ENCODE measurements at places on chromosomes 12 and 14.
A peak's percentile ranks its signal among the peaks of the same experiment; 100 is the strongest.

DNA sequence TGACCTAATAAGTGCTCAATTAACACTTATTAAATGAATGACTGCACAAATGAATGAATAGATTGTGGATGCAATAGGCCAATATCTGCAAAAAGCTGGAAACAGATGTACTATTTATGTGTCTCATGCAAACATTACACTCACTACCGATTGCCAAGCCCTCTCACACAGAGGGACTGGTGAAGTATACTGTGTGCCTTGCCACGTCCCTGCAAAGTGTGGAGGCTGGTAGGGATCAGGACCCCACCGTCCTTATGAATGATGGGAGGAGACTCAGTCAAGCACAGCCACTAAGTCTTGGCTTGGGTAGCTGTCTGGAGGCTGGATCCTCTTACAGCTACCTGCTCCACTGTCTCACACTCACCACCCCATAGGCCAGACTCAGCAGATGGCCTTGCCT lies 3.9 kb upstream of the TUNAR start:
- DNase-seq = no peak

GRCh38 chr12:15038137-15038536 lies 65.3 kb downstream of the PDE6H start:
- no peak for DNase-seq

DNA sequence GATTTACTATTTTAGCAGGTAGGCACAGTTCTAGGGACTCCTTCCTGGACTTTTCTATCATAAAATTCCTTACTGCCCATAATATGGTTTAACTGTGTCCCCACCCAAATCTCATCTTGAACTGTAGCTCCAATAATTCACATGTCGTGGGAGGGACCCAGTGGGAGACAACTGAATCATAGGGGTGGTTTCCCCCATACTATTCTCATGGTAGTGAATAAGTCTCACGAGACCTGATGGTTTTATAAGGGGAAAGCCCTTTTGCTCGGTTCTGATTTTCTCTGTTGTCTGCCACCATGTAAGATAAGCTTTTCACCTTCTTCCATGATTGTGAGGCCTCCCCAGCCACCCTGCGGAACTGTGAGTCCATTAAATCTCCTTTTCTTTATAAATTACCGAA lies 10.0 kb upstream of the ETV6 start:
- no peak for DNase-seq

- DNase-seq = no peak
Measured at GRCh38 chr14:98925354-98926040, 346.5 kb downstream of the BCL11B start.

- DNase-seq = no peak
Measured at GRCh38 chr12:50720085-50720484, 43.8 kb upstream of the ATF1 start.

GRCh38 chr12:1634590-1635191 lies 5.7 kb downstream of the WNT5B start:
- DNase-seq = peak; percentile 27

GRCh38 chr12:132222096-132222807 lies 78.0 kb downstream of the NOC4L start:
- DNase-seq = no peak

DNA sequence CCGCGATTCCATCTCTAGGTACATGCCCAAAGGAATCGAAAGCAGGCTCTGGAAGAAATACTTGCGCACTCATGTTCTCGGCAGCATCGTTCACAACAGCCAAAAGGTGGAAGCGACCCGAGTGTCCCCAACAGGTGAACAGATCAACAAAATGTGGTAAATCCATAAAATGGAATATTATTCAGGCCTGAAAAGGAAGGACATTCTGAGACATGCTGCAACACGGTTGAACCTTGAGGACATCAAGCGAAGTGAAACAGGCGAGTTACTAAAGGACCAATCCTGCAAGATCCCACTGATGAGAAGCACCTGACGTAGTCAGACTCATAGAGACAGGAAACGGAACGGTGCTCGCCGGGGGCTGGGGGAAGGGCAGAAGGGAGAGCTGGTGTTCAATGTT lies 17.5 kb upstream of the DIO3 start:
- DNase-seq = no peak

GRCh38 chr12:46260124-46260912 lies 8.5 kb downstream of the SLC38A1 start:
- no peak for DNase-seq

- DNase-seq = no peak
Measured at GRCh38 chr14:40447017-40447416, 1014.8 kb upstream of the FBXO33 start.

- DNase-seq = no peak
Measured at GRCh38 chr14:33349871-33350270, 411.2 kb downstream of the NPAS3 start.

- DNase-seq = no peak
Measured at GRCh38 chr14:29803045-29803444, 124.6 kb downstream of the PRKD1 start.

DNA sequence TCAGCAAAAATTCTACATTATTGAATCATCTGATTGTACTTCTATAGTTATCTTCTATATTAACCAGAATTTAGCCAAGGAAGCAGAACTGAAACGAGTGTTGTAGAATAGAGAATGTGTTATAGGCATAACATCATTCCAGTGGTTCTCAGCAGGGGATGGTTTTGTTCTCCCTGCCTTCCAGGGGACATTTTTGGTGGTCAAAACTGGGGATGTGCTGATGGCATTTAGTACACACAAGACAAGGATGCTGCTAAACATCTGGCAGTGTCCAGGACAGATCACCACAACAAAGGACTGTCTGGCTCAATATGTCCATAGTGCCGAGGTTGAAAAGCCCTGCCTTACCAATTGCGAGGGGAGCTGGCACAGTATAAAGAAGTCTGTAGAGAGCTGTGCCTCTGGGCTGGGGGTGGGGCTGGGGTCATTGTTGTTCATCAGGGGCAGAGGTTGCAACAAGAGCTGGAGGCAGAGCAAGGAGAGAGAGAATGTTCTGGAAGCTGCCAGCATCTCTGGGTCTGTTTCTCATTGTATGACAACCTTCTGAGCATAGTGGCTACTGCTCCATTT lies 1472.8 kb downstream of the AACS start:
- no peak for DNase-seq

- DNase-seq = no peak
Measured at GRCh38 chr12:97927977-97928376, 465.4 kb downstream of the RMST start.

DNA sequence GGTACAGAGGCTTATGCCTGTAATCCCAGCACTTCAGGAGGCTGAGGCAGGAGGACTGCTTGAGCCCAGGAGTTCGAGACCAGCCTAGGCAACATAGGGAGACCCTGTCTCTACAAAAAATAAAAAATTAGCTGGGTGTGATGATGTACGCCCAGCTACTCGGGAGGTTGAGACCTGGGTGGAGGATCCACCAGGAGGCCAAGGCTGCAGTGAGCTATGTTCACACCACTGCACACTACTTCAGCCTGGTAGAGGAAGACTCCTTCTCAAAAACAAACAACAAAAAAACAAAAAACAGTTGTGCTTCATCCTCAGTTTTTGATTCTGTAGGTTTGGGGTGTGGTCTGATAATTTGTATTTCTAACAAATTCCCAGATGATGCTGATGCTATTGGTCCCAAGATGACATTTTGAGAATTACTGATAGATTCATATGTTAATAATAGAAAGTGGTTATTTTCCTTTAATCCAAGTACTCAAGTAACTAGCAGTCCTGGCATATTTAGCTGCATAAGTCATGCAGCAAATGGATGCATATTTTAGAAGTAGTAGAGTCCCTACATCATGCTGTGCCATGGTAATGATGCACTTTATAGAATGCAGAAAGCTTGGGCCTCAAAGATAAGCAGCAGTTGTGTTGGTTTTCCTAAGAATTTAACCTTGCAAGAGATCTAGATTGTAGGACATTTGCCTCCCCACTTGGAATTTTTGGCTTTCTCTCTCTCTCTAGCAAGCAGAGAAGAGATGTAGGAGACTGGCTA lies 76.1 kb upstream of the PAWR start:
- no peak for DNase-seq

DNA sequence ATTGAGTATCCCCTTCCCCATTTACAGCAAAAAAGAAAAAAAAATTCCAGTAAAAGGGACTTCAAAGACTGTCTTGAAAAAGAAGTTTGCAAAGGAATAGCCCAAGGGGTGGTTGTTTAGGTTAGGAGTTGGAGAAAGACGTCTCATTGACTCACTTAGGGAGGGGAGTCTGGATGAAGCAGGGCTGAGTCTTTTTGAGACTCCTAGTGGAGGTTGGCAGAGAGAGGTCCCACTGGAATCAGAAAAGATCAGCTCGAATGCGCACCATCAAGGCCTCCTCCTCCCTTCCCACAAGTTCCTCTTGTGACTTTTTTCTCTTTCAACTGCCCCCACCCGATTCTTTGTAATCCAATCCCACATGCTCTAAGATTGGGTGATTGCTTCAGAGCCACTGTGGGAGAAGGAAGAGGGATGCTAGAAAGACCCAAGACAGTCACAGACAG lies 1.9 kb downstream of the ARHGEF40 start:
- no peak for DNase-seq

DNA sequence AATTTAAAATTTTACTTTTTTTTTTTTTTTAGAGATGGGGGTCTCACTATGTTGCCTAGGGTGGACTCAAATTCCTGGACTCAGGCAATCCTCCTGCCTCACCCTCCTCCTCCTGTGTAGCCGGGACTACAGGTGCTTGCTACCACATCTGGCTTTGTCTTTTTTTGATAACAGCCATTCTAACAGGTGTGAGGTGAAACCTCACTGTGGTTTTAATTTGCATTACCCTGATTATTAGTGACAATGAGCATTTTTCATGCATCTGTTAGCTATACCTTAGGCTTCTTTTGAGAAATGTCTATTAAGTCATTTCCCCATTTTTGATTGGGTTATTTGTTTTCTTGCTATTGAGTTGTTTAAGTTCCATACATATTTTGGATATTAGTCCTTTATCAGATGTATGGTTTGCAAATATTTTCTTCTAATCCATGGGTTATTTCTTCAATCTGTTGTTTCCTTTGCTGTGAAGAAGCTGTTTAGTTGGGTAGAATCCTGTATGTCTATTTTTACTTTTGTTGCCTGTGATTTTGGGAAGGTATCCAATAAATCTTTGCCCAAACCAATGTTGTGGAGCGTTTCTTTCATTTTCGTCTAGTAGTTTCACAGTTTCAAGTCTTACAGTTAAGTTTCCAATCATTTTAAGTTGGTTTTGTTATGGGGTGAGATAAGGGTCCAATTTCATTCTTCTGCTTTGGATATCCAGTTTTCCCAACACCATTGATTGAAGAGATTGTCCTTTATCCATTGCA lies 86.1 kb downstream of the MYF5 start:
- DNase-seq = no peak

Data from stimulated activated CD4-positive, alpha-beta T cell treated with anti-CD3 and anti-CD28 coated beads, Interleukin-15, amount 100 ng/mL, for 1 hour (primary cell).